T-helper 2 cell treated with Interferon-gamma antibody and Interleukin-4, amounts not matched to agents 5 μg/mL and 100 μg/mL, for 36 hours (primary cell): ENCODE measurements at places on chromosomes 2 and 18.

DNA sequence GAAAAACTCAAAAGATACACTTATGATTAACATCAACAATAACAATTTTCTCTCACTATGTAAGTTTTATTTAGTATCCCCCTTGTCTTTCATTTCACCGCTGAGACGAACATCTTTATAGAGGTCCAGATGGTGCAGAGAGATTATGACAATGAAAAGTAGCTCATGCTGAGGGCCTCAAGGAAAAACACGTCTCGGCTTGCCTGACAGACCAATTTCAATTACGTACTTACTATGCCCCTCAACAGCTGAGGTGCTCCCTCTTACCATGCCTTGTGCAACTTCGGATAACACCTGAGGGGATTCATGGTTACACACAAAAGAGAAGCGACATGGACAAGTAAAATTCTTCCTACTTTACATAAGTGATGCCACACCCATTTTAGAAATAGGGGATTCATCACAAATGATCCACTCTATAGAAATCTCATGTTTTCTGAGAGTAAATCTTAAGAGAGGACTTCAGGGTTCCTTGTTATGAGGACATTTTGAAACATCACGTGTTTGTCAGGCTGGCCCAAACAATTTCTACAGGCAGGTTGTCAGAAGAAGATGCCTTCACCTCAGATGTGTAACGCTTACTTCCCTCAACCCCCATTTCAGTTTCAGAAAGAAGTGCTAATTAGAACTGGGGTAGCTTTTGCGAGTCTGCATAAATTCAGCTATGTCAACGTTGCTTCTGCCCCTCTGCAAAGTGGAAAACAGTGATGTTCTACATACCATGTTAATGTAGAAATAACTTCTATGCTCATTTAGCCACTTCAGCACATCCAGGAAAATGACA, 191.4 kb downstream of the NRXN1 start:
- DNase-seq, result no peak

GRCh38 chr2:217956586-217957457, 46.0 kb downstream of the TNS1 start:
- DNase-seq, result no peak

- DNase-seq, result no peak
These were observed 373.6 kb downstream of the NYAP2 start for GRCh38 chr2:225773148-225773547.

GRCh38 chr2:182910965-182911364, 44.5 kb upstream of the FRZB start:
- DNase-seq, result no peak

GRCh38 chr2:95695613-95696012, 103.8 kb downstream of the TRIM43 start:
- DNase-seq, result no peak

GRCh38 chr2:182166841-182167240, 181.2 kb downstream of the PPP1R1C start:
- DNase-seq, result no peak

DNA sequence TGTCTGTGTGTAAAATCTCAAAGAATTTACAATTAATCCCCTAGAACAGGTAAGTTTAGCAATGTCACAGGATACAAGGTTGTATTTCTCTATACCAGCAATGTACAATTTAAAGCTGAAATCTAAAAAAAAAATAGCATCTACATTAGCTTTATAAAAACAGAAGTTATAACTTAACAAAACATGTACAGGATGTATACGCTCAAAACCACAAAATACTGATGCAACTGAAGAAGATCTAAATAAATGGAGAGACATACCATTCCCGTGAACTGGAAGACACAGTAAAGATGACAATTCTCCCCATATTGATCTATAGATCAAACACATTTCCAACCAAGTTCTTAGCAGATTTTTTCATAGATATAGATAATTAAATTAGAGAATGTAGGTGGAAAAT, 17.5 kb upstream of the RANBP2 start:
- no peak for DNase-seq

DNA sequence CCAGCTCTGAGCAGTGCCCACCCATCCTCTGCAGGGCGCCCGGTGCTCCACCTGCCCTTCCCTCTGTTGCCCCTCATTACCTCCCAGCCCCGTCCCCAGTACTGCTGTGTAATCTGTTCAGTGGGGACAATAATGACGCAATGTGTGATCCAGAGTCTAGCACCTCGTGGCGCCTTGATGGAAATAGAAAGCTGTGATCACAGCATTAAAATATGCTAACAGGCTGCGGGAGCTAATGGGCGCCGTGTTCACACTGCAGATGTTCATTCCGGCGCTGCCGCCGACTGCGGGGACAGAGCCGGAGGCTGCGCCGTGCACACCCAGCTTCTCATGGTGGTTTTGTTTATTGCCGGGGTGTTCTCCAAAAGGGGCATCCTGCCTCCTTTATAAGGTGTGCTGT, 235.2 kb downstream of the LDLRAD4 start:
- DNase-seq, result no peak

GRCh38 chr2:230713331-230714135, 891 bp downstream of the CAB39 start:
- DNase-seq, result peak; percentile 35

- DNase-seq, result peak; percentile 23
These were observed 739 bp downstream of the SIX2 start for GRCh38 chr2:45008296-45009129.

DNA sequence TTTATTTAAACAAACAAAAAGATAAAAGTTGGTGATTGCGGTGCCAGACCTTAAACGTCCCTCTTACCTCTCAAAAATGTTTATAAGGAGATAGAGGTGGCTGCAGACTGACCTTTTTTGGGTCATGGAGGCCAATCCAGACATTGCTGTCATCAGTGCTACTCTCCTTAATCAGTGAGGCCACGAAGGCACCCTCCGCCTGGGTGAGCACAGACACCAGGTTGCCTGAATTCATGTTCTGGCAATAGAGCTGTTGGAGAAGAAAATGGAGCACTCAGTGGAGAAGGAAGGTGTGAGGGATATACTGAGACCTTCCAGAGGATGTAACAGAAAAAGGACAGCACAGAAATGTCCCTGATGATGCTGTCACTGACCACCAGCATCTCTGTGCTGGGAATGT, 1.5 kb downstream of the REG1B start:
- no peak for DNase-seq

DNA sequence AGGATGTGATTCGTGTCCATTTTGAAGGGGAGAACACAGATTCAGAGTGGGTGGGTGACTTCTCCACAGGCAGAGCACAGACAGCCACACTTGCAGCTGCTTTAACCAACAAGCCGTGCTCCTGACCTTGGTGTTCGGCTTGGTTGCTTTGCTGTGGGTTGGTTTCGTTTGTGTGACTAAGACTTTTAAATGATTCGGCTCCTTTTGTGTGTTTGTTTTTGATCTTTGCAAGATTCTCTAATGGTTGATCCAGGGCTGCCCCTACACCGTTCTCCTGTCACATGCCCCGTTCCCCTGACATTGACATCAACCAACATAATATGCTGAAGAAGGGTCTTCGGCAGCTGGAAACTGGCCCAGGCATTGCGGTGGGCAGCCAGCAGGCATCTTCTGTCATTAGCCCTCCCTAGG, 95.9 kb upstream of the MBOAT2 start:
- DNase-seq, result peak; percentile 14

- no peak for DNase-seq
These were observed 85.5 kb downstream of the MRO start for GRCh38 chr18:50734342-50734741.

- no peak for DNase-seq
These were observed 85.3 kb downstream of the CAPN13 start for GRCh38 chr2:30721668-30722647.

DNA sequence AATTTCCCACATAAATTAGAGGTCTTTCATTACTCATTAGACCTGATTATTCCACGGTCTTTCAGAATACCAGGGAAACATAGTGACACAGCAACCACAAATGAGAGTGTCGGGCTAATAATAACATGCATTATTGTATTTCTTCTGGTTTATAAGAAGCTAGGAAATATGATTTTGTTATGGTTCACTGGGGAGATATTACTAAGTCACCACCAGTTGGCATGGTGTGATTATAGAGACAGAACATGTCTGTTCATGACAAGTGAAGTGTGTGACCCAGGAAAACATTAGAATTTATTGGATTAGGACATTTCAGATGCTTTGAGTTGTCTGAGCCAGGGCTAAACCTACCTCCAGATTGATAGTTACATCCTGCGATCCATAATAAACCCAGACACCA, 494.4 kb downstream of the FBXO15 start:
- DNase-seq, result no peak

GRCh38 chr2:112936927-112937232, 25.9 kb downstream of the IL37 start:
- DNase-seq, result no peak
